Peyer's patch (tissue), 4 donors: ENCODE measurements at places on chromosomes 2 and 18. TPM values are rescaled to one million over a fixed set of nuclear protein-coding genes. Genes with fewer than 3 reads are reported as not detected.

The PKDCC gene
- total RNA-seq: 210 TPM

The HOXD9 gene
- not detected for total RNA-seq

The DPYSL5 gene
- total RNA-seq: not detected

The OR6B2 gene
- total RNA-seq: not detected

The PASK gene
- total RNA-seq: 12.1 TPM

The BOLL gene
- total RNA-seq: not detected

The ABCB11 gene
- total RNA-seq: 0.54 TPM

The E2F6 gene
- total RNA-seq: 6.6 TPM

The CELF4 gene
- 0.35 TPM for total RNA-seq

The GALNT3 gene
- 22.2 TPM for total RNA-seq

The AQP12A gene
- not detected for total RNA-seq

The NR4A2 gene
- 2.1 TPM for total RNA-seq

The BCL11A gene
- total RNA-seq: 94.9 TPM

The MDH1B gene
- total RNA-seq: 0.40 TPM

The KIAA2012 gene
- not detected for total RNA-seq

The NBAS gene
- 43.2 TPM for total RNA-seq

The CD8A gene
- 5.5 TPM for total RNA-seq

The RABL2A gene
- total RNA-seq: 11.6 TPM

The ICA1L gene
- total RNA-seq: 2.5 TPM

The STARD6 gene
- not detected for total RNA-seq

The C2orf15 gene
- 3.7 TPM for total RNA-seq

The GLI2 gene
- 5.8 TPM for total RNA-seq

The TCF23 gene
- not detected for total RNA-seq

The DHRS9 gene
- 6.6 TPM for total RNA-seq

The BOK gene
- 6.7 TPM for total RNA-seq

The TMEM247 gene
- total RNA-seq: not detected

The UGT1A5 gene
- 7.2 TPM for total RNA-seq

The C1QL2 gene
- not detected for total RNA-seq

The ZRANB3 gene
- 3.2 TPM for total RNA-seq

The KCNJ3 gene
- total RNA-seq: 23.1 TPM

The RAB6C gene
- total RNA-seq: not detected

The RGPD4 gene
- total RNA-seq: not detected

The SULT1C2 gene
- total RNA-seq: 34.5 TPM

The WDR12 gene
- 7.0 TPM for total RNA-seq

The NTSR2 gene
- not detected for total RNA-seq

The MARCHF7 gene
- total RNA-seq: 73.0 TPM

The LOXHD1 gene
- not detected for total RNA-seq

The RPRM gene
- 0.85 TPM for total RNA-seq
